ENCODE measurements at places on chromosomes 5 and 9.

DNA sequence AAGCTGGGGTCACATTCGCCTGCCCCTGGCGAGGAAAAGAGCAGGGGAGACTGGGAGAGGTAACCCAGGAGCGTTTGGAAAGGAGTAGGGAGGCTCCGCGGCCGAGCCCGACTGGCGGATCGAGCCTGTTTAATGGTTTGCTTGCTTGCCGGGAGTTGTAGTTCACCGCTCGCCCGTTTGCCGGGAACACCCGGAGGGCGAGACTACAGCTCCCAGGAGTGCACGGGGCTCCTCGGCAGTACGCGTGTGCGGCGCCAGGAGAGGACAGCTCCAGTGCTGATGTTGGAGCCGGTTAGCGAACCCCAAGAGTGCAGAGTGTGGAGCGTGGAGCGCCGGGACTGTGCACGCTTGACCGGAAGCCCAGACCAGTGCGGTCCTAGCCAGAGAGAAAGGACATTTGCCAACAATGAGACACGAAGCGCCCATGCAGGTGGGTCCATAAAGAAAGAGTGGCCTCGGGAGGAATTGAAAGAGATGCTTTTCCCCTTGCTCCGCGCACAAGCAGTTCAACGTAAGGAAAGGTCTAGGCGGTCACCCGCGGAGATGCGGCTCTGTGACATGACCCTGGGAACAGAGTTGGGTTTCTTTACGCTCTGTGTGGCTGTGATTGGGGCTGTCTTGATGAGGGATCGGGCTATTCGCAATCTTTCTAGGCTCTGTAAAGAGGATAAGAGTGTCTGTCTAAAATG is at the start of gene RAB3C:
Gene RAB3C (plus strand): TSS at position 273 of the 689 bp plus-strand sequence. CDS start 134 bp downstream, at position 407.
- peak; percentile 98 for DNase-seq

- DNase-seq: peak; percentile 93
These were observed 7.9 kb downstream of the GABRP start for GRCh38 chr5:170791325-170791954.

GRCh38 chr5:127515693-127516440 is 1.6 kb upstream of the PRRC1 start:
- no peak for DNase-seq

- DNase-seq: no peak
These were observed 1.6 kb upstream of the CD72 start for GRCh38 chr9:35619800-35620158.

DNA sequence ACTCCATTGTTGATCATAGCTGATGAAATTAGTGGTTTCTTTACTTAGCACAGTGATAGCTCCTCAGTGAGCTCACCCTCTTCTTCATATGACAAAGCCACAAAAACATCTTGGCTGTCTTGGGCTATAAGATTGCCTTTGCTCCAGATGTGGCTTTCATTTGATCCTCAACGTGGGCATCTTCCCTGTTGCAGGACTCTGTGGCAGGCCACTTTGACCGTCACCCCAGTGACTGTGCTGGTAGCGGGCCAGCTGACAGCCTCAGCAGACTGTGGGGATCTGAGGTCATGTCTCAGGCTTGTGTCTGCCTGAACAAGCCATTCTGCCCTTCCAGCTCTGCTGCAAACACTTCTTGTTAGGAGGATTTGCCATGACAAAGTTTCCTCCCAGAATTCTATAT is 422.2 kb downstream of the NR2F1-AS1 start:
- no peak for DNase-seq
